MM.1S (cell line): ENCODE measurements at places on chromosomes 2 and 18.

- DNase-seq, result no peak
Measured at GRCh38 chr2:218849721-218850120, 9.9 kb upstream of the WNT6 start.

- DNase-seq, result no peak
Measured at GRCh38 chr2:26463244-26464192, 14.4 kb downstream of the OTOF start.

- no peak for DNase-seq
Measured at GRCh38 chr2:205768815-205769494, 86.7 kb downstream of the NRP2 start.

- no peak for DNase-seq
Measured at GRCh38 chr2:121884078-121884477, 128.6 kb downstream of the TSN start.

- DNase-seq, result no peak
Measured at GRCh38 chr2:240357641-240358012, 77.8 kb upstream of the GPC1 start.

DNA sequence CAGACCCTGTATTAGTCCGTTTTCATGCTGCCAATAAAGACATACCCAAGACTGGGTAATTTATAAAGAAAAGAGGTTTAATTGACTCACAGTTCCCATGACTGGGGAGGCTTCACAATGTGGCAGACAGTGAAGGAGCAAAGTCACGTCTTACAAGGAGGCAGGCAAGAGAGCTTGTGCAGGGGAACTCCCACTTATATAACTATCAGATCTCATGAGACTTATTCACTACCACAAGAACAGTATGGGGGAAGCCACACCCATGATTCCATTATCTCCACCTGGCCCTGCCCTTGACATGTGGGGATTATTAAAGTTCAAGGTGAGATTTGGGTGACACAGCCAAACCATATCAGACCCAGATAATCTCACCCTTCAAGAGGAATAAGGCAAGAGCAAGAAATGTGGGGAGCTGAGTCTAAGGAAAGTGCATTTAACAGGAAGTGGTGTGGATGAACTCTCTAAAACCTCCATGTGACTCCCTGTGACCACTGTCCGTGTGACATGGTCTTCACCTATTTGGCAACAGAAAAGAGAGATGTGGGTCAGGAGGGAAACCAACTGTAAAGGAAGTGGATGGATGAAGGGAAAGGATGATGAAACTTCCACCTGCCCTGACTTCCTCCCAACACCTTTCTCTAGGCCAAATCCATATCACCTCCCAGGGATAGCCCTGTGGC, 110.6 kb downstream of the ATL2 start:
- no peak for DNase-seq

DNA sequence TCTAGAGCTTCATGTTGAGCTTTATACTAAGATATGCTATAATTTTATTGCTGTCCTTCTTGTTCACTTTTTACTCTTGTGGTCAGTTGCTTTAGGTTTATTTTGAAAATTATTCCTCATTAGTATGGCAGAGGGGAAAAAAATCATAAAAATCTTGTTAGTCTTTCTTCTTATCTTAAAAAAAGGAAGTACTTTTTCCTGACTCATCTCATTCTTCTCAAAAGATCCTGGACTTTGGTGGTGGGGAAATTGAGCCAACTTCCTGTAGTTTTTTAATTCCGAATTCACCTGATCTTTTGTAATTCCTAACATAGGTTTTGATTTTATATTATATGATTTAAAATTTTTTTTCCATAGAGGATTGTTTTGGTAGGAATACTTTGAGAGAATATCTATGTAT, 3.8 kb downstream of the SLC4A1AP start:
- DNase-seq, result no peak

GRCh38 chr2:77521548-77521891, 656 bp downstream of the LRRTM4 start:
- no peak for DNase-seq

DNA sequence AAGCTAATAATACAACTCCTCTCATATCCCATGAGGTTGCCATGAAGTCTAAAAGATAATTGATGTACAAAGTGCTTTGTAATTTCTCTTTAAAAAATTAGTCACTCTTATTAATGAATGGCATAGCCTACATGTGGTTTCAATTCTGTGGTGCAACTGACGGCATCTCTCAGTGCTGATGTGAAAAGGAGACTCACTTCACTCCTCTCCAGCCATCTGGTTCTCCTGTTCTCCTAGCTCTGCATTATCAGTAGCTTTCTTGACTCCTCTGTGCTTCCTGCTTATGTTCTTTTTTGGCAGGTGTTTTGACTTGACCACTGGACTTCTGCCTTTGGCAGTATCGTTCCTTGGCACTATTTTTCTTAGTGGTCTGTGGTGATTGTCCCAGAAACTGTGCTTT, 134.9 kb upstream of the ZFP36L2 start:
- no peak for DNase-seq

GRCh38 chr2:105092797-105093196, 54.9 kb downstream of the MRPS9 start:
- DNase-seq, result no peak

- no peak for DNase-seq
Measured at GRCh38 chr2:152480821-152481399, 145.9 kb downstream of the FMNL2 start.

DNA sequence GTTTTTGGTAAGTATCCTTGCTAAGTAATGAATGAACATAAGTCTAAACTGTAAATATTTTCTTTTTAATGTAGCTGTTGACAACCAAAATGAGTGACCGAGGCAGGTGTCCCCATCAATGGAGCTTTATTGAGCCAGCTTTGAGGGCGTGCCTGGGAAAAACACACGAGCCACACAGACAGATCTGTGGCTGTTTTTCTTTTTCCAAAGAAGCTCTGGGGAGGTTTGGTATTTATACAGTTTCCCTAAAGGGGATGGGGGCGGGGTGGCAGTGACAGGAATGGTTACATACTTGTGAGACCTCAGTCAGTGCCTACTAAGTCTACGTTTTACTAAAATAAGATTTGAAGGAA, 11.2 kb downstream of the DBI start:
- no peak for DNase-seq
